Psoas muscle (tissue), 8 donors: ENCODE measurements at places on chromosomes 1 and 21. TPM values are rescaled to one million over a fixed set of nuclear protein-coding genes. Genes with fewer than 3 reads are reported as not detected.

Gene NUP210L
- not detected for polyA plus RNA-seq

DNA sequence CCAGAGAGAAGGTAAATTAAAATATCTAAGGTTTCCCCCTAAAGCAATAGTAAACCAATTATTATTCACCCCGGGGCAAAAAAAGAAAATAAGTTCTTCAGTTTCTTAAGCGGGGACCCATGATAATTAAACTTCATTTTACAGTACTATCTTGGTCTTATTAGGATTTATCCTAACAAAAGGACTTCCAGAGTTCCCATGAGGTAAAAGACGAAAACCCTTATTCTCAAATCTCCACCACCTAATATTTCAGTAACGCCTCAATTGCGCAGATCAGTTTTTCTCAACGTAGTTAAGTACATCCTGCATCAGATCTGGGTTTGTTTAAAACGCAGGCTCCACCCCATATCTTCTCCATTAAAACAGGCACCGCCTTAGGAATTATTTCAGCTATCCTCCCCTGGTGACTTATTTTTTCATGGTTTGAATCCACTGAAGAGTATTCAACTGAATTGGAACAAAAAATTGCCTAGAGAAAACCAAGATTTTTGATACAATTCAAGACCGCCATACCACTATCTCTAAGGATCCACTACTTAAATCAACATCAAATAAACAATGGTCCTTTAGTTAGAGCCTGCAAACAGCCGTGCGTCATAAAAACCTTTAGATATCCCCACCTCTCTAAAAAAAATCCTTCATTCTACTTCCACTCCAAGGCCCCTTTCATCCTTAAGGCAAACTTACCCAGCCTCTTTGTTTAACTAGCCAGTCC, 1.7 kb downstream of the MCL1 start:
- no peak for DNase-seq

DNA sequence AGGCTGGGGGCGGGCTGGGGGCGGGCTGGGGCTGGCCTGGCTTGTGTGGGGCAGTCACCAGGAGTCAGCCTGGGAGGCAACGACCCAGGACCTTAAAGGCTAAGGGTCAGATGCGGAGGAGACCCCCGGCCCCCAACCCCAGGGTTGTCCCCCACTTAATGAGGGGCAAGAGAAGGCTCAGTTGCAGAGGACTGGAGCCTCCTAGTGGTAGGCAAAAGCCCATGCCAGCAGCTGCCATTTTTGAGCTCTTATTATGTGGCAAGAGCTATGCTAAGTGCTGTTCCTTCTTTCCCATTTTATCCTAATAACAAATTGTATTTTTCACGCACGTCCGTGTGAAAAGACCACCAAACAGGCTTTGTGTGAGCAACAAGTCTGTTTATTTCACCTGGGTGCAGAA, 8.0 kb downstream of the KIAA1614 start:
- no peak for DNase-seq

DNA sequence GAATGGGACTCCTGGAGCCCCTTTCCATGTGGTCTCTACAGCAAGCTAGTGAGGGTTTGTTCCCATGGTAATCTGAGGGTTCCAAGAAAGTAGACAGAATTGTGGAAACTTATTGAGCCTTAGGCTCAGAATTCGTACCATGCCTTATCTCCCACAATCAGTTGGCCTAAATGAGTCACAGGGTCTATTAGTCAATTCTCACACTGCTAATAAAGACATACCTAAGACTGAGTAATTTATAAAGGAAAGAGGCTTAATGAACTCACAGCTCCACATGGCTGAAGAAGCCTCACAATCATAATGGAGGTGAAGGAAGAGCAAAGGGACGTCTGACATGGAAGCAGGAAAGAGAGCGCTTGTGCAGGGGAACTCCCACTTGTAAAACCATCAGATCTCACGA, 106.6 kb upstream of the CXADR start:
- DNase-seq, result no peak

DNA sequence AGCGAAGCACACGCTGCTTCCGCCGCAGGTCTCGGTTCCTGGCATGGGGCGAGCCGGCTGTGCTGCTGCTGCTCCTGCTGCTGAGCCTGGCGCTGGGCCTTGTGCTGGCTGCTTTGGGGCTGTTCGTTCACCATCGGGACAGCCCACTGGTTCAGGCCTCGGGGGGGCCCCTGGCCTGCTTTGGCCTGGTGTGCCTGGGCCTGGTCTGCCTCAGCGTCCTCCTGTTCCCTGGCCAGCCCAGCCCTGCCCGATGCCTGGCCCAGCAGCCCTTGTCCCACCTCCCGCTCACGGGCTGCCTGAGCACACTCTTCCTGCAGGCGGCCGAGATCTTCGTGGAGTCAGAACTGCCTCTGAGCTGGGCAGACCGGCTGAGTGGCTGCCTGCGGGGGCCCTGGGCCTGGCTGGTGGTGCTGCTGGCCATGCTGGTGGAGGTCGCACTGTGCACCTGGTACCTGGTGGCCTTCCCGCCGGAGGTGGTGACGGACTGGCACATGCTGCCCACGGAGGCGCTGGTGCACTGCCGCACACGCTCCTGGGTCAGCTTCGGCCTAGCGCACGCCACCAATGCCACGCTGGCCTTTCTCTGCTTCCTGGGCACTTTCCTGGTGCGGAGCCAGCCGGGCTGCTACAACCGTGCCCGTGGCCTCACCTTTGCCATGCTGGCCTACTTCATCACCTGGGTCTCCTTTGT, 2.6 kb downstream of the TAS1R3 start:
- DNase-seq, result peak; percentile 53

DNA sequence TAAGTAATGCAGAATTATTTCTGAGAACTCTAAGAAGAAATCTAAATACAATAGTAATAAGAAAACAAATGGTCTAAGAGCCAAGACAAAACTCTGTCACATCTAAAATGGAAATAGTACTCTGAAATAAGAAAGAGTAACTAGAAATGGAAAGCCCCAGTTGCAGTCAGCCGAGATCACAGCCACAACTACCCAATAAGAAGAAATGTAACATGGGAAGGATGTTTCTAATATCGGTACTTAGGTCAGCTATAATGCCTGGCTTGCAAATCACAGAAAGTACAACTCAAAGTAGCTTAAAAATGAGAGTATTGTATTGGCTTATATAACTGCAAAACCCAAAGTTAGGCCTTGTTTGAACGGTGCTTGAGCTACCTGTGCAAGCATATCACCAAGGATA, 58.6 kb upstream of the USP25 start:
- DNase-seq, result no peak

- DNase-seq, result no peak
These were observed 17.3 kb downstream of the ZFYVE9 start for GRCh38 chr1:52159033-52159789.

GRCh38 chr1:219773775-219774174, 154.6 kb downstream of the SLC30A10 start:
- DNase-seq, result no peak

Gene FOXD2
- 0.04 TPM for polyA plus RNA-seq

Gene KRTAP19-3
- polyA plus RNA-seq, result not detected

DNA sequence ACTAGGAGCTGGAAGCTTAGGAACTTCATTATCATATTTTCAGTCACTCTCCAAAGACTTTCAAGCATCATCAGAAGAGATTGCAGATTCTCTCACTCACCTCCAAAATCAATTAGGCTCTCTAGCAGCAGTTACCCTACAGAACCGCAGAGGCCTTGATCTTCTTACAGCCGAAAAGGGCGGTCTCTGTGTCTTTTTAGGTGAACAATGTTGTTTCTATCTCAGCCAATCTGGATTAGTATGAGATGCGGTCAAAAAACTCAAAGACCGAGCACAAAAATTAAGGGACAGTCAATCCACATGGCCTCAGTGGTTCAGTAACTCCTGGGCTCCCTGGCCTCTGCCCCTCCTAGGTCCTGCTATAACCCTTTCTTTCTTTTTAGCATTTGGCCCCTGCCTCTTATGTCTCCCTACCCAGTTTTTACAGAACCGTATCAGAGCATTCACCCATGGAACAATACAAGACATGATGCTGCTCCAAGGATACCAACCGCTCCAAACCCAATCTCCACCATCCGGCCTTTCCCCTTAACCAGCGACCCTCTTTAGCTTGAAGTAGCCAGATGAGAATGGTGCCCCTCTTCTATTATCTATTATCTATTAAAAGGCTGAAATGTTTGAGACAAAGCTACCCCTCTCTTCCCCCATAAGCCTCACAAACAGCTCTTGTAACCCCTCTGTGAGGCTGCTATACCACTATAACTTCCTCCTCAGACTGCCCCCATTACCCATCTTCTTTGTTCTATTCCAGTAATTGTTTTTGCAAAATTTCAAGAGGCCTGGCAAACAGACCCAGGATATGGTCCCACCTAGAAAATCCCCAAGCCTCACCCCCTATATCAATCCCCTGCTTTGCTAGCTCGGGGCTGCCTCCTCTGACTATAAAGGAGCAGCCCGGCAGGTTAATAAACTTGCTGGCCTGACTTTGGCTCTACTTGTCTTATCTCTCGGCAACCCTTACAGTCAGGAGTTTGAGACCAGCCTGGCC, 18.7 kb upstream of the CA6 start:
- no peak for DNase-seq
